ENCODE measurements at places on chromosomes 16 and 17.

GRCh38 chr17:58153046-58153445 lies 4.9 kb downstream of the OR4D1 start:
- no peak for DNase-seq

DNA sequence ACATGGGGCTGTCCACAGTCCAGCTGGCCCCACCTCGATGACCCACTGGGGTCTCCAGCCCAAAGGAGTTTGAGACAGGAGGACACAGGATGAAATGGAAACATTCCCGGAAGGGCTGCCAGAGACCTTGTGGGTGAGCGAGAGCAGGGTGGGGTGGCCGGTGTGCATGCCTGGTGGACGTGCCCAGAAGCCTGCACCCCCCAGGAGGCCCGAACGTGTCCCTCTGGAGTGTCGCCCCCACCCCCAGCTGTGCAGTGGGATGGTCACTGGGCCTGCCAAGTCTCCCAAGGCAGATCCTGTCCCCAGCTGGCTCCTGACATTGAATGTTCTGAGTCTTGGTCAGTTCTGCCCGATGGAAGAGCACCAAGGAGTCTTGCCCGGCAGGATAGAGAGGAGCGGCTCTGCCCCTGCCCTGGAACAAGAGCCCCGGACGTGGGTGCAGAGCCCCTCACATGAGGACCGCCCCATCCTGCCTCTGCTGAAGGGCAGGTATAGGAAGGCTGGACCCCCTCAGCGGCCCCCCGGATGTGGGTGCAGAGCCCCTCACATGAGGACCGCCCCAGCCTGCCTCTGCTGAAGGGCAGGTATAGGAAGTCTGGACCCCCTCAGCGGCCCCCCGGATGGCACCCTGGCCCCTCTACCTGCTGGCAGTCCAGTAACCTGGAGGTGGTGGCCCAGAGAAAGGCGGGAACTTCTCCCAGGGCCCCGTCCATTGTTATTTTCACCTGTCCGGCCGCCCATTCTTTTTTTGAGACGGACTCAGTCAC lies 3.1 kb upstream of the CAPN15 start:
- no peak for DNase-seq

DNA sequence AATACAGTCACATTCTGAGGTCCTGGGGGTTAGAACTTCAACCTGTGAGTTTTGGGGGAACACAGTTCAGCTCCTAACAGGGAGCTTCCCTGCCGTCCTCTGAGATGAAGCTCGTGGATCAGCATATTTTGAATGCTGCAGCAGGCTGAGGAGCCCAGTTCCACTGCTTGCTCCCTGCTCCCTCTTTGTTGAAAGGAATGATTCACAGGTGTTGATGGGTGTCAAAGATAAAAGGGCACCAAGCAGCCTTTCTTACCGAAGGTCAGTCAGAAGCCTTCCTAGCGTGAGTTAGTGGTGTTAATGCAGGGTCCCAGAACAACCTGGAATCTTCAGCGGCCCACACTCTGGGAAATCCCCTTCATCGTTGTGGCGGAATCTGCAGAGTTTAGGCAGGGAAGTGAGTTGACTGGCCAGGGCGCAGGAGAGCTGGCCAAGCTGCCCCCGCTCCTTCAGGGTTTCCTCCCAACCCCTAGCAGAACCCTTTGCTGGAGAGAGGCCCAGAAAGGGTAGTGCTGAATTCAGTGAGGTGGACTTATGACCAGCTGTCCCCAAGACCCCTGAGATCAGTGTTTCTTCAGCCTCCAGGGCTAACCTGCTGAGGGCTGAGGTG lies 114.8 kb downstream of the GNAO1 start:
- DNase-seq: no peak

- no peak for DNase-seq
Observed at GRCh38 chr16:54326266-54326662, 39.7 kb upstream of the IRX3 start.

- DNase-seq: no peak
Observed at GRCh38 chr17:42411361-42411760, 11.7 kb downstream of the CAVIN1 start.

DNA sequence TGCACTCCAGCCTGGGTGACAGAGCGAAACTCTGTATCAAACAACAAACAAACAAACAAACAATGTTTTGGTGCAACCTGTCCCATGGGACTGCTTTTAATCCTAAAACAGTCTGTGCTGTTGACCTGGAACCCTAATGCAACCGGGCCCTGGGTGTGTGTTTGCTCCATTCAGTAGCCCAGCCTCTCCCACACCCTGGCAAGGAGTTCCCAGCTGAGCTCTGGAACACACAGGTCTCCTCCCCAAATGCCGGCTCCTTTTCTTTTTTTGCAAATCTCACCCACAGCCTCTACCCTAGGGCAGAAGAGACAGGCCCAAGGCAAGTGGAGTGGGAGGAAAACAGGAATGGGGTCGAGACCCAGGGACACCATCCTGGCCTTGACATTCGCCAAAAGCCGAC lies 29.8 kb upstream of the RASD1 start:
- no peak for DNase-seq

DNA sequence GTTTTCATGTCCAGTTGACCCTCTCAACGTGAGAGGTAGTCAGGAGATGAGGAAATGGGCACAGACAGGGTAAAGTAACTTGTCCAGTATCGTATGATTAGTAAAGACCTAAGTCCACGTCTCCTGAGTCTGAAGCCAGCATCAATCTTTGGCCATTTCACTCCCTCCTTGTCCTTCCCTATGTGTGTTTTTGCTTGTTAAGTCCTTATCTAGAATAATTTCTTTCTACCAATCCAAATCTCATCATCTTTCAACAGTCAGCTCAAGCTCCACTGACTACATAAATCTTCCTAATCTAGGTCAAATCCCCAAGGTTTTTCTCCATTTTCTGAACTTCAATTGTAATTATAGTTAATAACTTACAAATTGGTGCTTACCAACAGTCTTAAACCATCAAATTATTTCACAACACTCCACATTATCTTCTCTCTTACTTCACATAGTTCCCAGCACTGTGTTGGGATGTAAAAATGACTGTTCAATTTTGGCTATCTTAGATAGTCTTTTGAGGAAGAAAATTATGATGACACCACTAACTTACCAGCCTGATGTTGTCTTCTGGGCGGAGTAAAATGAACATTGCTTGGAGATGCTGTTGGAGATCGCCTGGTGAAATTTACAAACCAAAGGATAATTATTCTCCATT lies 72.3 kb upstream of the CORO6 start:
- DNase-seq: no peak

- no peak for DNase-seq
Observed at GRCh38 chr16:72815348-72816318, 232.3 kb downstream of the ZFHX3 start.

DNA sequence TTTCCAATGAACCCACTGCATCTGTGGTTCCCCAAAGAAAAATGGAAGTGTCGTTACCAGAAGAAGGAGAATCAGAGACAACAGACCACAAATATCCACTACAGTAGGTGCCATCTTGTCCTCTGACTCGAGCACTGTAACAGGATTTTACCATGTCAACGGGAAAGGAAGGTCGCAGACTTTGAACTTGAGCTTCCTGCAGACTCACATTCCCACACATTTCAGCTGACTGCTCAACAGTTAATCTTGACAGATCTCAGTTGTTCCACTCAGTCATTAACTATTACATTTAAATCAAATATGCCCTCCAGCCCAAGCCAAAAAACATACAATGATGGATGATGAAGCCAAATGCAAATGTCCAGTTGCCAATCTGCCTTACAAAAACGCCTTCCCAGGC lies 37.0 kb downstream of the GAS7 start:
- no peak for DNase-seq

DNA sequence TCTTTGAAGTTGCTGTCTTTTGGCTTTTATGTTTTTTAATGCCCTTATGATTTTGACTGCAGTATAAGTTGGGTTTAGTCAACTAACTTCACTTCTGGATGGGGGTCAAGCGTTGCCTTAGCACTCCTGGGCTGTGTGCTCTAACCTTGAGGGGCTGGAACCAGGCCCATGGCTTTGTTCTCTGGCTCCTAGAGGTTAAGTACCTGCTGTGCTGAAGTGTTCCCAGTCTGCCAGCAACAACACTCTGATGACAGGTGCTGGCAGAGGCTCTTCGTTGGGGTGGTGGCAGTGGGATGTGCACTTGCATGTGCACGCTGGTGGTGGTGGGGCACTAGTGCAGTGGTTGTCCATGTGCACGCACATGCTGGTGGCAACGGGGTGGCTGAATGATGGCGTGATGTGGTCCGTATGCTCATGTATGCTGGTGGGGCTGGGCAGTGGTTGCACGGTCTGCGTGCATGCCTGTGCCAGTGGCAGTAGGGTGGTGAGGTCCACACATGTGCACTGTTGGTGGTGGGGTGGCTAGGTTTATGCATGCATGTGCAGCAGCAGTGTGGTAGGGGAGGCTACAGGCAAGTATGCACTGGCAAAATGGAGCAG lies 447.8 kb upstream of the GOT2 start:
- DNase-seq: no peak

DNA sequence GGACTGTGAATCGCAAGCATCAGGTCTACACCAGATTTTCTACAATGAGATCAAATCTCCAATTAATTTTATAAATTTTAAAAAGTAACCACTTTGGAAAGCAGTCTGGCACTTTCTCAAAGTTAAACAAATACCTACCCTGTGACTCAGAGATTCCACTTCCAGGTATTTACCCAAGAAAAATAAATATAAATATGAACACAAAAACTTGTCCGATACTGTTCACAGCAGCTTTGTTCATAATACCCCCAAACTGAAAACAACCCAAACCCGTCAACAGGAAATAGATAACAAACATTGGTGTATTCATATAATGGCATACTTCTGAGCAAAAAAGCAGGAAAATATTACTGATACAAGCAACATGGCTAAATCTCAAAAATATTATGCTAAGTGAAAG lies 12.1 kb downstream of the ZDHHC7 start:
- no peak for DNase-seq

GRCh38 chr16:4566144-4566543 lies 10.0 kb downstream of the C16orf96 start:
- DNase-seq: no peak

DNA sequence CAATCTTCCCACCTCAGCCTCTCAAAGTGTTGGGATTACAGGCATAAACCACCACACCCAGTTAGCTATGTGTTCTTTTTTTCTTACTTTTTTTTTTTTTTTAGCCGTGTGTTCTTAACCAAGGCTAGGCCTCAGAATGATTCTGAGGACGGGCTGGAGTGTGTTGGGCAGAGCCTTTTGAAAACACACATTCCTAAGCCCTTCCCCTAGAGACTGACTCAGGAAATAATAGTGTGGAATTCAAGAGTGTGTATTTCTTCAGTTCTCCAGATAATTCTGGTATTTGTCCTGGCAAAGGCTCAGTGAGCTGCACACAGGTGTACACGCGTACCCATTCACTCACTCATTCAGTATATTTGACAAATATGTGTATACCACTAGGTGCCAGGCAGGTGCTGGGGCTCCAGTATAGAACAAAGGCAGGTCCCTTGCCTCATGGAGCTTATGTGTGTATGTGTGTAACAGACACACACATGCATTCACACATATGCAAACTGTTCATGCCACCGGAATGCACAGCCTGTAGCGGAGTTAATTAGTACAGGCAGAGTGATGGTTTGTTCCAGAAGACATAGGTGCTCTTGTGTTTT lies 19.4 kb upstream of the NFATC3 start:
- no peak for DNase-seq

DNA sequence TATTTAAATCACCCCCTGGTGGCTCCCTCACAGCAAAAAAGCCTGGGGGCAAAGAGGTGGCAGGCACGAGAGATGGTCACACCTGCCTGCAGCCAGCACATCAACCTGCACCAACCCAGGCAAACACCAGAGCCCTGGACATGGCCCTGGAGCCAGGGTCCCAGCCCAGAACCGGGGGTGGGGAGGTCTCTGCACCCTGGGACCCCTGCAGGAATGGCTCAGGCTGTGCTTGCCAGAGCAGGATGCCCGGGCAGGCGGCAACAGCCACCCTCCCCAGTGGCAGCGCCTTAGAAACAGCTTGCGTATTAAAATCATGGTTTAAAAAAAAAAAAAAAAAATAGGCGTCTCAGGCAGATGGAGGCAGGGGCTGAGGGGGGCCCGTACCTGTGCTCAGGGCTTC lies 16.2 kb downstream of the MYBBP1A start:
- no peak for DNase-seq

DNA sequence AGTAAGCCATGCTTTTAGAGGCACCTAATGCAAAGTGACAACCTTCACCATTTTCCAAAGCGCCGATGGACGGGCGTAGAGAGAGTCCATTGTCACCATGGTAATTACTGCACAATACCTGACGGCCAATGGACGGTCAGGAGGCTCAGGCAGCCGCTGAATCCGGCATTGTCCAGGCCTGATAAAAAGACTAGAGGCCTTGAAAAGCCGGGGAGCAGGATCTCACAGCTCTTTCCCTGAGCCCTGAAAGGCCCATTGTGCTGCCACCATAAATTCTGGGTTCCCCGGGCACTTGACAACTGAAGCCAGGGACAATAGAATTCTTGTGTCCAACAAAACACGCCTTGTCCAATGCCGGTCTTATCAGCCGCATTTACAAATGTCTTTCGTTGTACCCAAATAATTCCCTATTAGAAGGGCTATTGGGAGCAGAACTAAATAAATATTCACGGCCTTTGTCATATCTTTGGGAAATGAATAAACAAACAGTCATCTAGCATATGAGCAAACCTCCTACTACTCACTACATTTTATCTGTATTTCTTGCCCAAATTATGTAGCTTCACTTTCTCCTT lies 62.4 kb downstream of the CDH11 start:
- no peak for DNase-seq

DNA sequence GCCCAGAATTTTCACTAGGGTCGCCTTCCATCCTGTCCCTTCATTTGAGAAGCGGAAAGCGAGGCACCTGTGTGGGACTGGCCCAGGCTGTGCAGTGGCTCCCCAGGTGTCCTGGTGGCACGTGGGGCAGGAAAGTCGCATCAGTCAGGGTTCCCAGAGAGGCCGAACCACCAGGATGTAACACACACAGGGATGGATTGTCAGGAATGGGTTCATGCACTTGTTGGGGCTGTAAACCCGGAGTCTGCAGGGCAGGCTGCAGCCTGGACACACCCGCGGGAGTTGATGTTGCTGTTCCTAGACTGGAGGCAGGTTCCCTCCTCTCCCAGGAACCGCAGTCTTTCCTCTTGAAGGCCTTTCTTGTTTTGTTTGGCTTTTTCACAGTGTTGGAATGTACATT lies 30.7 kb upstream of the RPTOR start:
- no peak for DNase-seq

GRCh38 chr16:49305406-49305805 lies 23.8 kb upstream of the CBLN1 start:
- no peak for DNase-seq

- DNase-seq: no peak
Observed at GRCh38 chr16:77599793-77600415, 122.4 kb upstream of the NUDT7 start.

- DNase-seq: peak; percentile 28
Observed at GRCh38 chr16:87740441-87740840, 25.3 kb downstream of the KLHDC4 start.

DNA sequence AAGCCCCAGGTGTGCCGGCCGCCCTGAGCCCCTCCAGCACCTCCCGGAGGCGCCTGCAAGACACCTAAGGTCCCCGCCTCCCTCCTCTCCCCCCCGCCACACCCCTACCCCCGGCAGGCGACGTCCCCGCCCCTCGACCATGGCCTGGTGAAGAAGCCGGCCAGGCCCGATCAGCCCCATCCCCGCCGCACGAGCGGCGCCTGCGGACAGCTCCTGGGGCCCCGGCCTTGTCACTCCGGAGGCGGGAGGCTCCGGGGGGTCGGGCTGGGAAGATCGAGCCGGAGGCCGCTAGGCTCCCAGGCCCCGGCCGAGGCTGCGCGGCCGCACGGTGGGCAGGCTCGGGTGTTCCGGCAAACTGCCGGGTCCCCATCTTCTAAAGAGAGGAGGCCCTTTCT lies 405 bp upstream of the ACE start:
- no peak for DNase-seq

- peak; percentile 30 for DNase-seq
Observed at GRCh38 chr17:10243883-10244844, 45.8 kb upstream of the GAS7 start.

GRCh38 chr17:17931159-17931558 lies 41.0 kb downstream of the TOM1L2 start:
- no peak for DNase-seq

All from GM04503 (cell line).